Natural killer cell (primary cell): ENCODE measurements at places on chromosomes 3 and 15.

DNA sequence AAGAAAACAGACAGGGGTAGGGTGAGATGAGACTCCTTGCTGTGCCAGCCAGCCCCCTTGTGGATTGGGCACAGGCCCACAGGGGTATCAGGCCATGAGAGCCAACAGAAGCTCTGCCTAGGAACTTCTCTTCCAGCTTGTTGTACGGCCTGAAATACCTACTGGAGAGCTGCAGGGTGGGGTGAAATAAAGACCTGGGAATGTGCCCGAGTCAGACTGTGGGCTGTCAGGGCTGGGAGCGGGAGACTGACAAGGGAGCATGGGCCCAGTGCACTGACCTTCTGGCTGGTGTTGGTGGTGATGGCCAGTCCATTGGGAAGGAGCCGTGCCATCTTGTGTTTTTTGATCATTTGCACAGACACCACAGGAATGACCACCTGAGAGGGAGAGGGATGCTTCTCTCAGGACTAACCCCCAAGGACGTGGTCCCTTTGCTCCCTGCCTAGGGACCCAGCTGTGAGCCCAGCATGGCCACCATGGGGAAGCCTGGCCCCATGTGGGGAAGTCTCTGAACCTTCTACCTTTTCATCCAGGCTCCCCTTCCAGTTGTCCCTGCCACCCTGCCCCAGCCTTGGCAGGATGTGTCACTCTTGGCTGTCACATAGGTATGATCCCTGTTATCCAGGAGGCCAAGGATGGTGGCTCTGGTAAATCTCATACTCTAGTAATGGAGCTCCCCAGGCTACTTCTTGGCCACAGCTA lies 30.7 kb downstream of the GRAMD2A start:
- DNase-seq: no peak

DNA sequence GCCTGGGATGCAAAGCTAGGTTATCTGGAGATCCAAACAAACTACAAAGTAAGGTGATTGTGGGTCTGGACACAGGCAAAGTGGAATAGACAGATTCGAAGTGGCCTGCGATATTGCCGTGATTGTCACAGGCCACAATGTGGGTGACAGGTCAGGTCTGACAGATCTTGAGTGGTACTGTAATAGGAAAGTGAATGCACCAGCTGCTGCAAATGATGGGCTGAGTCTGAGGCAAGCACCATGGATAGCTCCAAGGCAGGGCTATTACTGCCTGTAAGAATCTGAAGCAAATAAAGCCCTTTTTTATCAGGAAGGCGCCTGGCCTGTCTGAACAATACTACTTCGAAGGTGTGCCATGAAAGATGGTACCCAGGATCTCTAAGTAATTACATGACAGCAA lies 10.0 kb downstream of the ARMC8 start:
- peak; percentile 10 for DNase-seq

- no peak for DNase-seq
These were observed 36.0 kb upstream of the ALDH1L1 start for GRCh38 chr3:126216416-126216815.

DNA sequence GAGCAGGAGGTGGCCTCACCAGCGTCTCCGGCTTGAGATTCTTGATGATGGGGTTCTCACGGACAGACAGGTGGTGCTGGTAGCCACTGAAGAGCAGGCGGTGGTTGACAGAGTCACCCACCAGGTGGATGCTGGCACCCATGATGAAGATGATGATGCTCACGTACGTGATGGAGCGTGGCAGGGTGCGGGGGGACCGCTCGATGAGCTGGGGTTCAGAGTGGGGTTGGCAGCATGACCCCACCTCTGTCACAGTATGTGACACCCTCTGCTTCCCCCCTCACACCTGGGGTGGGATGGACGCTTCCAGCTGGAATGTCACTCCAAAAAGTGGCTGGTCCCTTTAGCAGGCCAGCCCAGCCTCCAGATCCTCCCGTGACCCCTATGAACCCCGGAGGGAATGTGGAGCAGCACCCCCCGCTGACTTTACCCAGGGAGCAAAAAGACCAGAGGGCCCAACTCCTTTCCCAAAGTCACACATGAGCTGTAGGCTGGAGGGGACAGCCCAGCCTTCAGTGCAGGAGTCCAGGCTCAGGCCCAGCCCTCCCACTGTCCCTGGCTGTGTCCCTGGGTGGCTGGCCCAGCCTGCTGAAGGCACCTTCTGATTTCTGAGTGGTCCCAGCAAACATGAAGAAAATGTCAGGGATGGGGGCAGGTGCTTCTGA lies 6.7 kb upstream of the CALML4 start:
- no peak for DNase-seq

- no peak for DNase-seq
These were observed 271.3 kb downstream of the TJP1 start for GRCh38 chr15:29550834-29551465.

- DNase-seq: no peak
These were observed 38.2 kb downstream of the CMSS1 start for GRCh38 chr3:99855900-99856299.

- no peak for DNase-seq
These were observed 10.0 kb downstream of the KLHDC8B start for GRCh38 chr3:49181351-49181750.

GRCh38 chr15:28131946-28132345 lies 32.8 kb upstream of the OCA2 start:
- no peak for DNase-seq

DNA sequence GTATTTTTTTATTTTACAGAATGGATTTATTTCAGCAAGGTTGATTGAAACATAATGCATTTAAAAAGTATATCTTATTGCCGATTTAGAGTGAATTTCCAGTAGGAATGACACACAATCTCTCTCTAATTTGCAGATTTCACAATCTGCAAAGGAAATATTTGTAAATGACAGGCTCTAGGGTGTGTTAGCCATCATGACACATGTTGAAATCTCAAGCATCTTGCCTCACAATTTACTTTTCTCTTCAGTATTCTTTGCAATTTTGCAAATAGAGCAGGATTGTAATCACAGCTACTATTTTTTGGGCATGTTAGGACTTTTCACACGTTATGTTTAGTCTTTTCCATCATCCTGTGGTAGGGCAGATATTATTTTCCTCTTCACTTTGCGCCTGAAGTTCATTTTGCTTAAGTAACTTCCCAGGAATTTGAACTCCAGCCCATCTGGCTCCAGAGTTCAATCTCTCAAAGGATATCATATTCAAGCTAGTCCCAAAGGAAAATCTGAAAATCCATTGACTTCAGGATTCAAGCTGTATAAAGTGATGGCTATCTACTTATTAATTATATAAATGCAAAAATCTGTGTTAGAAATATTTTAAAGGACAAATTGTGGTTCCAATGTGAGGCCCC lies 55.4 kb downstream of the ATP13A4 start:
- DNase-seq: no peak

DNA sequence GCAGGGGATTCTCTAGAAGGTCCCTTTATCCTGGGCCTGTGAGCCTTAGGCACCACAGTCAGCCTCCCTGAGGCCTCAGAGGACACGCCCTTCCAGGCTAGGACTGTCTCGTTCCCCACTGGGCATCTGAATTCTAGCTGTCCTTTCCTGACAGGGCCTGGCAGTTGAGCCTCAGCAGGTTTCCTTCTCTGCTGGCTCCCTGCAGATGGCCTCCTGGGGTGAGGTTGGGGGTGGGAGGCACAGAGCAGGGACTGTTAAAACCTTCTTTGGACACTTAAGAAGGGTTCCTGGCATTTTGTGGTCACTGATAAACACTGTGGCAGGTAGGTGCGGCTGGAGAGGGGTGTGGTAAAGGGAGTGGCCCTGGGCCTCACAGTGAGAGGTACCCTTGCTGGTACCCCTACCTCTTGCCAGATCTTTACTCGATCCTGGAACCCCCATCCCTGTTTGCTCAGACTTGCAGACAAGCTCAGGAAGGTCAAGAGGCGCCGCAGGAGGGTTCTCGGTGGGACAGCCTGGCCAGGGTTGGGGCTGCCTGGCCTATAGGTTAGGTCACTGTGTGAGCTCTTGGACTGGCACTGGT lies 8.5 kb downstream of the CLK3 start:
- no peak for DNase-seq

DNA sequence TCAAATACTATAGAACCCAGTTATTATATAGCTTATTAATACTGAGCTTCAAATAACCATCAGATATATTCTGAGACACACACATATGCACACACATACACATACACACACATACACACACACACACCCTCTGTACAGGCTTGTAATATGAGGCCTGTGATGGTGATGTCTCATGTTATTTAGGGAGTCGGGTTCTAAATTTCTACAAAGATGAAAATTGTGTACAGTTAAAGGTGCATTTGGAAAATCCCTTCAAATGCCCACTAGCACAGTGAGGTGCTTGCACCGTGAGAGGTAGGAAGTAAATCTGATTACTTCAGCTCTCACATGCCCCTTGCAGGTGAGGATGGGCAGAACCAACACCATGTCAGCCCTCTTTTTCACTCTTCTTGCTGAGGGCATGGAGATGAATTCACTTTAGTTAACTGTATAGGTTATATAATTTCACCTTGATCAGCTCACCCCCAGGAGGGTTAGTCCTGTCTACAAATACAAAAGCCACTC lies 294.5 kb upstream of the PROK2 start:
- no peak for DNase-seq

GRCh38 chr3:127629467-127630403 lies 750 bp downstream of the PODXL2 start:
- peak; percentile 52 for DNase-seq

DNA sequence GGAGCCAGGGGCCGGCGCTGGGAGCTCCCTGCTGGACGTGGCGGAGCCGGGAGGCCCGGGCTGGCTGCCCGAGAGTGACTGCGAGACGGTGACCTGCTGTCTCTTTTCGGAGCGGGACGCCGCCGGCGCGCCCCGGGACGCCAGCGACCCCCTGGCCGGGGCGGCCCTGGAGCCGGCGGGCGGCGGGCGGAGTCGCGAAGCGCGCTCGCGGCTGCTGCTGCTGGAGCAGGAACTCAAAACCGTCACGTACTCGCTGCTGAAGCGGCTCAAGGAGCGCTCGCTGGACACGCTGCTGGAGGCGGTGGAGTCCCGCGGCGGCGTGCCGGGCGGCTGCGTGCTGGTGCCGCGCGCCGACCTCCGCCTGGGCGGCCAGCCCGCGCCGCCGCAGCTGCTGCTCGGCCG lies 1.5 kb downstream of the SMAD6 start:
- DNase-seq: peak; percentile 26

DNA sequence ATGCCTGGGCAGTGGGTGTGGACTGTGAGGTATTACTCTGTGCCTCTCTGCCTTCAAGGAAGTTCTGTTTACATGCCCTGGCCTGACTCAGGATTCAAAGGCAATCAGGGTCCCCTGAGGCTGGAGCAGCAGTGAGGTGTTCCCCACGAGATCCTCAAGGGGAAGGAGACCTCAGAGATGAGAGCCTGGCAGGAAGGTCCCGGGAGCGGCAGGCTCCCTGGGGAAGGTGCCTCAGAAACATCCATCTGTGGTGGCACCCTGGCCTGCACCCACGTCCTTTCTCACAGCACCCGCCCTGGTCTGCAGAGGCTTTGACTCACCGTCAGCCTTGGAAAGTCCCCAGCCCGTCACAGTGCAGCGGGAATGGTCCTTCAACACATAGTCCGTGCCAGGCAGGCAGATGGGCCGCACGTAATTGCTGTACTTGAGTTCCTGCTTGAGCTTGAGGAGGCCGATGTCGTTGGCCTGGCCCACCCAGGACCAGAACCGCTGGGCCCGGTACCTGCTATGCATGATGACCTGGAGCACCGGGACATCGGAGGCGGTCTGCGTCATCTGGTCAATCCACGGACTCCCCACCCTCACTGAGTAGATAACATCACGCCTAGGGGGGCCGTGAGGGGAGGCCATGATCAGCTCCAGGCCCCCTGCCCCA lies 3.6 kb downstream of the PRSS50 start:
- no peak for DNase-seq

DNA sequence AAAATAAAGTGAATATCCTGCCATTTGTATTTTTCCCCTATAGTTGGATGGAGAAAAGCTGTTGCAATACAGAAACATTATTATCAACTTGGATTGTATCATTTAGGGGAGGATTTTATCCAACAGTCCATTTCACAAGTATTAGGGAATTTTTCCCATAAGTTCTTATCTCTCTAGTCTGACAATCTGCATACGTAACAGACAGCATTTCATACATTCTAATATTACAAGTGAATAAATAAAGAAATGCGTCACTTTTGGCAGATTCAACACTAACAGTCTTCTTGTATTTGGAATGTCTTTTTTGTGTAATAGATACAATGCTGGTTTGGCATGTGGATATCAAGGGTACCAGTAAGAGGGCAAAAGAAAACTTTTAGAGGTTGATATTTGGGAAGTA lies 795.3 kb upstream of the ARRDC4 start:
- DNase-seq: no peak

DNA sequence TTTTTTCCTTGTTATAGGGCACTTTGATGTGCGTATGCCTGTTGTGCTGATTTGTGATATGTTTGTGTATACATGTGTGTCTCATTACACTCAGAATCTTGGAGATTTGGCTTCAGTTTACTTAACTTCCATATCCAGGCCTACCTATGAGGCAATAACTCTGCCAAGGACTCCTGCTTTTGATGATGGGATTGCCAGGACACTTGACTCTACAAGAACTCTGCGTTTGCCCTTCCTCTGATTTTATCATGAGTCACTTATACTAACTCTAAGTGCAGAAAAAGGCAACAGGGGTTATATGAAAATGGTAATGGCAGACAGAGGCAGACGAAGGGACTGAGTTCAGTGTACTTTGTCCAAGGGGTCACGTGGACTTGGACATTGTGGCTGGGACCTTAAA lies 33.6 kb downstream of the MCTP2 start:
- DNase-seq: no peak

DNA sequence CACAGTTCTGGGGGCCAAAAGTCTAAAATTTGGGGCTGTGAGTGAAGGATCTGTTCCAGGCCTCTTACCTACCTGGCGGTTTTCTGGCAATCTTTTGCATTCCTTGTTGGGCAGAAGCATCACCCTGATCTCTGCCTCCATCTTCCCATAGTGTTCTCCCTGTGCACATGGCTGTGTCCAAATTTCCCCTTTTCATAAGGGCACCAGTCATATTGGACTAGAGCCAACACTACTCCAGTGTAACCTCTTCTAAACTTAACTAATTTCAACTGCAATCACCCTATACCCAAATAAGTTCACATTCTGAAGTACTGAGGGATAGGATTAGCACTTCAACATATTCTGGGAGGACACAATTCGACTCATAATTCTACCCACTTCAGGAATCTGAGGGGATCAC lies 85.0 kb downstream of the CCNL1 start:
- no peak for DNase-seq

GRCh38 chr3:128052595-128053351 lies 536 bp downstream of the SEC61A1 start:
- no peak for DNase-seq

- DNase-seq: no peak
These were observed 15.1 kb upstream of the ARID3B start for GRCh38 chr15:74525945-74526344.

- DNase-seq: no peak
These were observed 396.5 kb upstream of the GBE1 start for GRCh38 chr3:82157952-82158351.
